Eye (tissue), 1 donor: ENCODE measurements at places on chromosomes 6 and 20.

GRCh38 chr6:93047033-93047432, 372.3 kb downstream of the EPHA7 start:
- DNase-seq: no peak

DNA sequence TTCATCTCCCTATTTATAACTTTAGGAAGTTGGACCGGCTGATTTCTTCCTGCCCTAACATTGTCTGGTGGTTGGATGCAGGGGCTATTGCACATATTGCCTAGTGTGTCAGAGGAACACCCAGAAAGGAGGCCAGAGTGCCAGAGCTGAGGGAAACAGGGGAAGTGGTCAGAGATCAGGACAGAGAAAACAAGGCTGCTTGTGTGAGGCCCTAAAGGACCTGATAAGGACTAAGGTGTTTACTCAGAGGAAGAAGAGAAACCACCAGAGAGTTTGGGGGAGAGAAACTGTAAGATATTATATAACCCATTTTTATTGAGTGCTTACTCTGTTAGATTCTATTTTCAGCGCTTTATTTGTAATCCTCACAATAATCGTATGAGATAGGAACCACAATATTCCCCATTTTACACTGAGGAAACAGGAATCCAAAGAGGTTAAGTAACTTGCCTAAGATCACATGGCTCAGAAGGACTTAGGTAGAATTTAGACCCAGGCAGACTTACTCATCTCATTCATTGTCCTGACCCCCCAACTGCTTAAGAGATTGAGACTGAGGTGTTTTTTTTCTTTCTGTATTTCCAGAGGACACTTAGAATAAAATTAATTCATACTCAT, 54.0 kb upstream of the REV3L start:
- DNase-seq: no peak

DNA sequence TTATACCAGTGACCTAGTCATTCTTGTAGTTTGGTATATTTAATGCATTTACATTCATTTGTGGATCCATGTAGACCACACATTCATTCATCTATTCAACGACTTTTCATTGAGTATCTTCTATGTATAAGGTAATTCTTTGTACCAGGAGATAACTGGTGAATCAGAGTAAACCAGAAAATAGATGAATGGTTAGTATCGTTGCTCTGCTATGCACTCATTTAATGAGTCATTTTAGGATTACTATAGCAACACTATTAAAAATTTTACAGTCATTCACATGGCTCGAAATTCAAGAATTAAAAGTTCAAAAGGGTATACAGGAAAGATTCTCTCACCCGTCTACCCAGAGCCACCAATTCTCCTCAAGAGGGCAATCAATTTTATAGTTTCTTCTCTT, 26.8 kb downstream of the DOK5 start:
- DNase-seq: no peak

DNA sequence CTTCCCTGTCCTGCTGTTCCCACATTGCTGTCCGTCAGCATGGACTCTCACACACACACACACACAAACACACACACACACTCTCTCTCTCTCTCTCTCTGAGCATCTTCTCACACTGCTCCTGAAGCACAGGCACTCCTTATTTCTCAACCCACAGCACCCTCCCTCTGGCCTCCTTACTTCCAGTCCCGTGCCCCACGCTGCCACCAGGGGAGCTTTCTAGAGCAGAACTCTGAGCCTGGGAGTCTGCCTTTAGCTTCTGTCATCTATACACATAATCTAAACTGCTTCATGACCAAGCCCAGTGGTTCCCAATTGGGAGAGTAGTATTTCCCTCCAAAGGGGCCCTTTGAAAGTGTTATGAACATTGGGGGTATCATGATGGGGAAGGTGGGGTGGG, 29.1 kb downstream of the HECA start:
- DNase-seq: no peak

DNA sequence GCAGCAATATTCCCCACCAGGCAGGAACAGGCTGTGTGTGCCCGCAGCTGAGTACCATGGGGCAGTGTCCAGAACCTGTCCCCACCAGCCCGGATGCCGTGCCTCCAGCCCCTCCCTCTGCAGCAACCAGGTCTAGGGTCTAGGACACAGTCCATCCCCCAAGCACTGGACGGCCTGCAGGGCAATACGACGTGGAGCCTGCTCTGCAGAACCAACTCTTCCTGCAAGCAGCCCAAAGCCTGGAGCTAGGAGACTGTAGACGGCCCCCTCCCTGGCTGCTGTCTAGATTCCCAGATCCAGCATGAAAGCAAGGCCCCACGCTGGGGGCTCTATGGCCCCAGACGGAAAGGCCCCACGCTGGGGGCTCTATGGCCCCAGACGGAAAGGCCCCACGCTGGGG, 128.2 kb upstream of the AFDN start:
- DNase-seq: no peak

DNA sequence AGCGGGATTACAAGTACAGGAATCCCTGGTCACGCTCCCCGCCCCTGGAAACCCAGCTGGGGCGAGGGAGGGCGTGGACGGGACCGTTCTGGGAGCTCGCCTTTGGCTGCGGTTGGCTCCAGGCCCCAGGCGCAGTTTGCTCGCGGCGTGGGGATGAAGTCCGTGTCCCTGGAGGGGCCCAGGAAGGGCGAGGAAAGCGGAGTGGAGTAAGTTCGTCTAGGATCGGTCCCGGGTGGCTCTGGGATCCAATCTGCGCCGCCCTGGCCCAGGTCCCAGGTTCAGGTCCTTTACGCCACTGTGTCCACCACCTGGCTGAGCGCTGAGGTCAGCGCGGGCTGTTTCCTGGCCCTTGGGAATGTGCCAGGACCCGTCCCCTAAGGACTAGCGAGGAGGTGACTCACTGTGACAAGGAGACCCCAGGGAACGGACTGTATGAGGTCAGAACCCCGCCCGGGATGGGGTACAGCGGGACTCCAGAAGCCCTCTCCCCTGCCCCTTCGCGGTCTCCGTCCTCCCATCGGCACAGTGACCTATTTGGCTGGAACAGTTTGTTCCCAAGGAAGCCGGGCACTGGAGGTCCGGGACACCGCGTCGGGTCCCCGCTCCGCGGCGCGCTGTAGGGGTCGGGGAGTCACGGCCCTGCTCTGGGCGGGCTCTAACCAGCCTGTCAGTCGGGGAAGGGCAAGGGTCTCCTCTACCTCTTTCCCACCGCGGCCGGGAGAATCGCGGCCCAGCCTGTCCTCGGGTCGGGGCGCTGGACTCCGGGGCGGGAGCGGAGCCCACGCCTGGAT, 724 bp downstream of the CDKN1A start:
- peak; percentile 75 for DNase-seq

DNA sequence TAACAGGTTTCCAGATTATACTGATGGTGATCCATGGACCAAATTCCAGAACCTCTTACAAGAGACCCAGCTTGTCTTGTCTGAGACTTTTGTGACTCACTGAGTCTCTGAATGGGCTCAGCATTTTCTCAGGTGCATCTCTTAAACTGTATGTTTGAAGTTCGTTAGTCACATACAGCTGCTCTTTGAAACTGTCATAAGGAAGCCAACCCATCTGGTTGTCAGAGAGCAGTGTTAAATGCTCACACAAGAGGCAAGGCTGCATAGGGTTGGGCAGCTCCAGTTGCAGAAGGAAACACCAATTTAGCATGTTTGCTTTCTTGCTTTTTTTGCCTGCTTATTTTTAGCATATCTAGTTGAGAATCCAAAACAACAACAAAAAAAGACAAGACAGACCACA, 47.1 kb downstream of the TRIM27 start:
- DNase-seq: no peak

DNA sequence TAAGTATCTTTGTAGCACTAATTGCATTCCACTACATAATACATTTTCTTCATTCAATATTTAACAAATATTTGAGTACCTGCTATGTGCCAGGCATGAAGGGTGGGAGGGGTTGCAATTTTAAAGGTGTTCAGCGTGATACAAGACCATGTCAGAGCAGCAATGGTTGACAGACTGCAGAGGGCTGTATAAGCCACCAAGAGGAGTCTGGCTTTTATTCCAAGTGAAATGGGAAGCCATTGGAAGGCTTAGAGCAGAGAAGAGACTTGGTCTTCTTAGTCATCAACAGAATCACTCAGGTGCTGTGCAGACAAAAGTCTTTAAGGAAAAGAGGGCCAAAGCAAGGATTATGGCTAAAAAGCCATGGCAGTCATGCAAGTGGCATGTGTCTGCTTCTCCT, 360.8 kb upstream of the ARID1B start:
- DNase-seq: no peak

DNA sequence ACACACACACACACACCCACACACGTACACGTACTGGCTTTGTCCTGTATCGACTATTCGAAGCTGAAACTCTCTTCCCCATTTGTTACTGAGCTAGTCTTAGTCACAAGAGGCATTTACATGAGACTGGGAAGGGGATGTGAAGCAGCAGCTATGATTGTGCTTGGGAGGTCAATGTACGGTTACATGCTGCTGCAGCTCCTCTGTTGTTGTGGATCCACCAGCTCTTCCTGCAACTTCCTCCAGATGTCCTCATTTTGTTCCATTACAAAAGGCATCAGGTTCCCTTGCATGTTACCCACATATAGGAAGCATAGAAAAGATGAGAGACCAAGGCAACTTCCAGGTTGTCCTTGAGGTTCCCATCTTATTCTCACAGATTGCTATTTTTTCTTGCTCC, 612.4 kb upstream of the IMPG1 start:
- peak; percentile 30 for DNase-seq

DNA sequence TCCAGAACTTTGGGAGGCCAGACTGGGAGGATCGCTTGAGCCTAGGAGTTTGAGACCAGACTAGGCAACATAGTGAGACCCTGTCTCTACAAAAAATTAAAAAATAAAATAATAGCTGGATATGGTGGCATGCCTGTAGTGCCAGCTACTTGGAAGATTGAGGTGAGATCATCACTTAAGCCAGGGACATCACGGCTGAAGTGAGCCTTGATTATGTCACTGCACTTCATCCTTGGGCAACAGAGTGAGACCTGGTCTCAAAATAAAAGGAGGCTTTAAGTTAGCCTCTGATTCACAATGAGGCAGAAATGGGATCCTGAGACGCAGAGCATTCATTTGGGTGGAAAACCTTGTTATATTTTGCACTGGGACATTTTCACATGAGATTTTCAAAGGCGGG, 57.0 kb downstream of the TULP4 start:
- no peak for DNase-seq

DNA sequence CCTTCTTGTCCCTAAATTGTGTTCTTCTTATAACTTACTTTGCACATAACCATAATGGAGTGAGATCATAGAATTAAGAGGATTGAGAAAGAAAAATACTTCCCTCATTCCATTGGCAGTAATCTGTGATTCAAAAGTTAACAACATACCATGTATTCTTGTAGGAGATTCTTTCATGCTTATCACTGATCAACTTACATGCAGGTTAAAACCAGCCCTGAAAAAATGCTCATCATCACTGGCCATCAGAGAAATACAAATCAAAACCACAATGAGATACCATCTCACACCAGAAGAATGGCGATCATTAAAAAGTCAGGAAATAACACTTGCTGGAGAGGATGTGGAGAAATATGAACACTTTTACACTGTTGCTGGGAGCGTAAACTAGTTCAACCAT, 36.5 kb upstream of the GFRAL start:
- DNase-seq: no peak

- DNase-seq: no peak
These were observed 45.4 kb downstream of the SLC24A3 start for GRCh38 chr20:19257865-19258264.

DNA sequence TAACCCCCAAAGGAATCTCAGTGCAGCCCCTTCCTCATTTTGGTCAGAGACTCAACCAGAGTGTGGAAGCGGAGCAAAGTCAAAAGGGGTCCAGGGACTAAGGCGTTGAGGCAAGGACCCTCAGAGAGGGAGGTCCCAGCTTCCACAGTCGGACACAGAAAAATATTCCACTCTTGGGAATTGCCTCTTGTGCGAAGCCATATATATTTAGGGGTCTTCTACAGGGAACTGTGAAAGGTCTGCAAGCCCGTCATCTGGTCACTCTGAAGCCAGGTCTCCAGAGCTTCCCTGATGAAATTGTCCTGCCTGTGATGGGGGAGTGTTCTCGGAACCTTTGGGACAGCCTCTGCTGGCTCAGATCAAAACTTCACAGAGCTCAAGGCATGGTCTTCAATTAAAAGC, 160.8 kb downstream of the TBXT start:
- DNase-seq: no peak

DNA sequence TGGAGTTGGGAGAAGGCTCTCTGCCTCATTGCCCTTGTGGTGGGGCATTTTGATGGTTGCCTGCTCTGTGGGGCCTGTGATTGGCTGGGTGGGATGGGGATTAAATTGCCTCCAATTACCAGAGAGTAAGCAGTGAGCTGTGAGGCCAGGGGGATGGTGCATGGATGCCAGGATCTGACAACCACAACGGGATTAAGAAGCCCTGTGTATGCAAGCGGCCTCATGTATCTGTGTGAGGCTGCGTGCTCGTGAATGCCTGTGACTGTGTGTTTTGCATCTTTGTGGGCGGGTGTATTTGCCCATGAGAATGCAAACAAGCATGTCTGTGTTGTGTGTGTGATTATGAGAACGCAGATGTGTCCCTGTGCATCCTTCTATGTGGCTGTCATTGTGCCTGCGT, 46.1 kb downstream of the CD40 start:
- peak; percentile 70 for DNase-seq

DNA sequence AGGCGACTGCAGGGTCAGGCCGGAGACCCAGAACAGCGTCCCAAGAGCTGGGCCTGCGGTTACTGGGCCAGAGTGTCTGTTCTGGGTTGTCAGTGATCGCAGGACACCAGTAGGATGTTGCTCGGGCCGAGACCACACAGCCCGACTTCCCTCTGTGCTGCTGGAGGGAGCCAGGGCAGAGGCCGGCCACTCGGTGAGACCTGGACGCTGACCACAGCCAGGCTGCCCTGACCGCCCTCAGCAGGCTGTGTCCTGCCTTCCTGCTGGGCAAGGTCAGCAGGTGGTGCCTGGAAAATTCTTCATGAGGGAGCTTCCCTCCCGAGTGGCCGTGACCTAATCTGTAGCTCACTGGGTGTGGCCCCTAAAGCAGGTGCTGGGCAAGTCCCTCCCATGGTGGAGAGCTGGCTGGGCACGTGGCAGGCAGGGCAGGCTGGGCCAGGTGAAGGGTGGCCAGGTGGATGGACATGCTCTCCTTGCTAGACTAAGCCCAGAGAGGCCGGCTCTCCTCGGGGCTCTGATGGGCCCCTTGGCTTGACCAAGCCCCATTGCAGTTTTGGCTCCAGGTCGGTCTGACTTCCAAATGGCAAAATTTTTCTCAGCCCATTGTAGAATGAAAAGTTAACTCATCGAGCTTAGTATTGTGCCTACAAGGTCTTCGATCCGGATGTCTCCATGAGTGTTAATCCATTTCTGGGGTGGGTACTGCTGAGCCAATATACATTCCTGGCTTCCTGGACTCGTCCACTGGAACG, 1.9 kb downstream of the SLCO4A1 start:
- DNase-seq: no peak

DNA sequence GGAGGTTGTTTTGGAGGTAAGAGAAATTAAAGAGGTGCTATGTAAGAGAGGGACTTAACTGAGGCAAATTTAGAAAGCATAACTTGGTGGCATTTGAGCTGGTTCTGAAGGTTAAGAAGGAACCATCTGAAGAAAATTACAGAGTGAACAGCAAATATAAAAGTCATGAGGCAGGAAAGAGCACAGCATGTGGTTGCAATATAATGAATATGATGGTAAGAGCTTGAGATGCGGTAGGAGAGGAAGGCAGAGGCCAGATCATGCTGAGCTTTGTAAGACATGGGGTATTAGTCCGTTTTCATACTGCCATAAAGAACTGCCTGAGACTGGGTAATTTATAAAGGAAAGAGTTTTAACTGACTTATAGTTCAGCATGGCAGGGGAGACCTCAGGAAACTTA, 279.1 kb downstream of the UTRN start:
- no peak for DNase-seq

- DNase-seq: no peak
These were observed 63.6 kb downstream of the FNDC1 start for GRCh38 chr6:159232751-159233150.

- no peak for DNase-seq
These were observed 12.1 kb downstream of the MYB start for GRCh38 chr6:135193221-135193620.
